Stimulated activated CD8-positive, alpha-beta memory T cell treated with anti-CD3 and anti-CD28 coated beads, Interleukin-7, amount 100 ng/mL, for 1 hour (primary cell): ENCODE measurements at places on chromosomes 1 and 21.

GRCh38 chr21:28068455-28069358 is 924.0 kb downstream of the LTN1 start:
- no peak for DNase-seq

GRCh38 chr1:119771016-119771415 is 2.3 kb upstream of the HMGCS2 start:
- DNase-seq = no peak

GRCh38 chr21:34973685-34974084 is 75.4 kb downstream of the RUNX1 start:
- no peak for DNase-seq

GRCh38 chr1:40606978-40607377 is 58.5 kb downstream of the RIMS3 start:
- no peak for DNase-seq

DNA sequence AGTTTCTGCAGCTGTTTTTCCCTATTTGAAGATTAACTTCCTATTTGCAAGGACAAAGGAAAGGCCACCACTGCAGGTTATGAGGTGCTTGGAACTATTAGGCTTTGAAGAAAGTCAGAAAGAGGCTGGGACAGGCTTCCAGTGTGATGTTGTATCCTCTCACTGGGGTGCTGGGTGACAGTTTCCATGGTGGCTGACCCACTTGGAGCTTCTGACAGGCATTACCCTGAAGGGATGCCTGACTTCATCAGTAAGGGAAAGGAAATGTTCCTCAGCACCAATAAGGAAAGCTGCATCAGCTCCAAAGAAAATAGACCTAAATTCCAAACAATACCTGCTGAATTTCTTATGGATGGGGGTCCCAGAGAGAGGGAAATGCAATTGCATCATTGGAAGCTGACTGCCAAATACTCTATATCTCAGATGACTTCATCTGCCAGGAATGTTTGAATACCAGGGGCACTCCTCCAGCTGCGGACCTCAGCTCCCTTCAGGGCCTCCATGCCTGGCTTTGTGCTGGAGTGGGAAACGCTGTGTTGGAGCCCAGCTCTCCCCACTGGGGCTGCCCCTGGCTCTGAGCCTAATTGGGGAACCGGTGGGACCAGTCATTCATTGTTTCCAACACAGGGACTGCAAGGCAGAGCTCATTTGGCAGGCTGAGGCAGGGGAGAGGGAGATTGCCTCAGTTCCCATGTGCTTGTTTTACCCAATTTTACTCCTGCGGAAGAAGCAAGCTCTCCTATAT is 76.6 kb downstream of the RGL1 start:
- DNase-seq = no peak

- DNase-seq = no peak
These were observed 17.6 kb downstream of the INTS3 start for GRCh38 chr1:153745417-153745816.

- no peak for DNase-seq
These were observed 303.8 kb downstream of the TM2D1 start for GRCh38 chr1:61420909-61421835.

DNA sequence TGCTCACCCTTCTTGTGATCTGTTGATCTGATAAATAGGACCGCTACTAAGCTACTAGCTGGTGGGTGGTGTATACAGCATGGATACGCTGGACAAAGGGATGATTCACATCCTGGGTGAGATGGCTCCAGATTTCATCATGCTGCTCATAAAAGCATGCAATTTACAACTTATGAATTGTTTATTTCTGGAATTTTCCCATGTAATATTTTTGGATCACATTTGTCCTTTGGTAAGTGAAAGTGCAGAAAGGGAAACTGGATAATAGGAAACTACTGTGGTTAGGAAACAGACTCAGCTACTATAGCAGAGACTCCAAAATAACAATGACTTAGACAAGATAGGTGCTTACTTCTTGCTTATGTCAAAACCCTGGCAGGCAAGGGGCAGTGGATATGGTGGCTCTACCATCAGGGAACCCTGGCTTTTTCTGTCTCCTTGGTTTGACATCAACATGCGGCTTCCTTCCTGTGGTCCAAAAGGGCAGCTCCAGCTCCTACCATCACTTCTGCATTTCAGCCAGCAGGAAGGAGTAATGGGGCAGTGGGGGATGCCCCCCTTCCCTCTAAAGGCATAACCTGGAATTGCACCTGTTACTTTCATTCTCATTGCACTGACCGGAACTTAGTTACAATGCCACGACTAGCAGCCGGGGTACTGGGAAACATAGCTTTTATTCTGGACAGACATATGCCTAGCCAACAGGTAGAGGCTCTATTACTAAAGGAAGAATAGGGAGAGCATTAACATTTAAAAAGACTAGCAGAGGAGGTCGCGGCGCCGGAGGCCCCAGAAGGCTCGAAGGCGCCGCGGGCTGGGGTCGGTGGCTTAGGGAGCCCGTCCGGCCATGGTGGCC is 13.8 kb upstream of the AK2 start:
- DNase-seq = no peak

DNA sequence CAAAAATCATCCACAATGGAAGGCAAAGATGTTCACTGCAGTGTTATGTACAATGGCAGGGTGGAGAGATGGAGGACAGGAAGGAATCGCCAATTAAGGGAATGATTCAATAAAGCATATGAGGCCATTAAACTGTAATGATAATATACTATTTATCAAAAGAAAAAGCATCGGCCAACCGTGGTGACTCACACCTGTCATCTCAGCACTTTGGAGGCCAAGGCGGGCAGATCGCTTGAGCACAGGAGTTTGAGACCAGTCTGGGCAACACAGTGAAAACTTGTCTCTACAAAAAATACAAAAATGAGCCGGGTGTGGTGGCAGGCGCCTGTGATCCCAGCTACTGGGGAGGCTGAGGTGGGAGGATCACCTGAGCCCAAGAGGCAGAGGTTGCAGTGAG is 89.1 kb downstream of the SSBP3 start:
- DNase-seq = no peak

DNA sequence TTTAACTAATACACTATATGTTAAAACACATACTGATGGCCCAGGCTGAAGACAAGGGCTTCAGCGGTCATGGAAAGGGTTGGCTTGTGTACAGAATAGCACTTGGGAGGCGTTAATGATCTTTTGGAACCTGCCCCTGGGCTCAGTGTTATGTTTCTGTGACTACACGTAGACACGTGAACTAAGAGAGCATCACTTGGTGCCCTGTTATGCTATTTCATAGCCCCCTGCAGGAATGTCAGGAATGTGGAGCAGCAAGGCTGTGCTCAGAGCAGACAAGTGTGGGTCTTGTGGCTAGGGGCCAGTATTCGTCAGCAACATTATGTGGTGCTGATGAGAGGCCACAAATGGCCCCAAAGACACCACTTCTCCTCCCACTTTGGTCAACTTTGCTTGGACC is 132.4 kb downstream of the MAP3K21 start:
- no peak for DNase-seq

GRCh38 chr21:32641710-32642698 is 29.8 kb upstream of the CFAP298 start:
- no peak for DNase-seq

DNA sequence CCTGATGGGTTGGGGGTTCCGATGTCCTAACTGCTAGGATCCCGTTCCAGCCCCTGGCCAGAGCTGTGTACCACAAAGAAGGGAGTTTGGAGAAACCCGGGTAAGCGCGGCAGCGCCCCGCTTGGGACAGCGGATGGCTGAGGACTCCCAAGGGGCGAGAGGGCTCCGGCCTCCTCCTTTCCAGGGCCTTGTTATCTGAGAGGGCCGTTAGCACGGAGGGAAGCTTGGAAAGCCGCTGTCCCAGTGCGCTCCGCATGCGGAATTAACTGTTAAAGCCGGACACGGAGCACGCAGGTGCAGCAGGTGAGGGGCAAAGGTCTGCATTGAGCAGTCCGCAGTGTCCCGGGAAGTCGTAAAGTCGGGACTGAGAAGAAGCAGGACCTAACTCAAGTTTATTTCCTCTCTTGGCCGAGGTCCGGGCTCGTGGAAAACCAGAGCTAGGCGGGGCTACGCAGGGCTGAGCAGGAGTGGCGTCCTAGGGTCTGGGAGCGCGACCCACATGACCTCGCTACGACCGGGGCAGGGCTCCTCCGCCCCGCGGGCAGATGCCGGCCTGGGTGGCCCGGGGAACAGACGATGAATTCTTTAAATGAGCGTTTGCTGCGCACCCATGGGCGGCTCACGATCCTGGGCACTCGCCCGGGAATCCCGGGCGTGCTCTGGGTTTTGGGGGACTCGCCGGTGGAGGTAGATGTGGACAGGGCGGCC is 4.5 kb downstream of the LHX4 start:
- DNase-seq = no peak

GRCh38 chr1:110255392-110255787 is 45.3 kb downstream of the KCNC4 start:
- DNase-seq = no peak

DNA sequence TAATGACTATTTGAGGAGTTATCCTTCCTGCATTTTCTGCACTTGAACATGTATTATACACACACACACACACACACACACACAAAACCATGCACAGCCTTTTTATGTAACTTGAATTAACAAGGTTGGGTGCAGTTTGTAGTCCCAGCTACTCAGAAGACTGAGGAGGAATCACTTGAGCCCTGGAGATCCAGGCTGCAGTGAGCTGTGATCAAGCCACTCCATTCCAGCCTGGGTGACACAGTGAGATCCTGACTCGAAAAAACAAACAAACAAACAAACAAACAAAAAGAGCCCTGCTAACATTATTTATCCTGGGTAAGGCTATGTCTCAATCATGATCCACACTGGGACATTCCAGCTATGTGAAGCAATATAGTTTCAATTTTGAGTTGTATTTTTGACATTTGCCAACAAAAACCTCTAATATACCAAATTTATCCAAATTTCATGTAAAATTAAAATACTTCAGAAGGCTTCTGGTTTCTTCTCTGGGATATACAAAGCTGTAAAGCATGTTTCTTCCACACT is 156.8 kb downstream of the NTPCR start:
- no peak for DNase-seq

GRCh38 chr1:228697207-228698016 is 37.9 kb upstream of the RHOU start:
- no peak for DNase-seq

DNA sequence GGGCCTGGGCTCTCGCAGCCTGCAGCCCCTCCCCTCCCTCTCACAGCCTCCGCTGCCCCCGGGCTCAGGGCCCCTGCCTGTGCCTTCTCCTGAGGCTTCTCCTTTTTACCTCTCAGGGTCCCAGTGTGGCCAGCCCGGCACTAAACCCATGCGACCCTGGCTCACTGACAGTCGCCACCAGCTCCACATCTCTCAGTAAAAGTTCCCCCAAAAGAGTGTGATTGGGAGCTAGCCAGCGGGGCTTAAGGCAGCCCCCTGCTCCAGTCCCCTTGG is 26.6 kb downstream of the PDE9A start:
- no peak for DNase-seq

- peak; percentile 10 for DNase-seq
These were observed 44.9 kb upstream of the CYP2J2 start for GRCh38 chr1:59971464-59971911.

- DNase-seq = no peak
These were observed 510.0 kb downstream of the USP25 start for GRCh38 chr21:16239659-16240265.

GRCh38 chr1:158506369-158506987 is 34.5 kb downstream of the OR10R2 start:
- peak; percentile 3 for DNase-seq

DNA sequence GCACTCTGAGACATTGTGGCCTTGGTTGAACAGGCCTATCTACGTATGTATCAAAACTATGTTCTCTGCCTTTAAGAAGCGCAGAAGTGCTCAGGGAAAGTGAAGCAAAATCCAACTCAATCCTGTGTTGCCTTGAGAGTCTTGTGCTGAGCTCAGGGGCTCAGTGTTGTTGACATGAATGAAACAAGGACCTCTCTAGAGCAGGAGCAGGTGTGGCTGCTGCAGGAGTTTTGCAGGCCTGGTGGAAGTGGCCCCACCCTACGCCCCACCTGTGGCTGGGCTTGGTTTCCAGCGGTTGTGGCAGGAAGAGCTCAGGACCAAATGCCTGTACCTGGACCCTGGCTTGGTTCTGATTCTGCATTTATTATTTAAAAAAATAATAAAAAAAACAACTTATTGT is 20.9 kb downstream of the CA6 start:
- DNase-seq = no peak

DNA sequence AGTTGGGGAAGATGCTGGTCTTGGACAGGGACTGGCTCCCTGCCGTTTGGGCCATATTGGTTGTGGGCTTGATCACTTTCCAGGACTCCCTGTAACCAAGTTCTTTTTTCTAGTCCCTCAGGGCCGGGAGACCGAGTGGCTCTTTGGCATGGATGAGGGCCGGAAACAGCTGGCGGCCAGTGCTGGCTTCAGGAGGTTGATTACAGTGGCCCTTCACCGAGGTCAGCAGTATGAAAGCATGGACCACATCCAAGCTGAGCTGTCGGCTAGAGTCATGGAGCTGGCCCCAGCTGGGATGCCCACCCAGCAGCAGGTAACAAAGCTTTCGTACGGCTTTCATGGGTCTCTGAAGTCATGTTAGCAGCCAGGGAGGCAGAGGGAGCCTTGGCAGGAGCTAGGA is 4.3 kb downstream of the METTL13 start:
- no peak for DNase-seq

DNA sequence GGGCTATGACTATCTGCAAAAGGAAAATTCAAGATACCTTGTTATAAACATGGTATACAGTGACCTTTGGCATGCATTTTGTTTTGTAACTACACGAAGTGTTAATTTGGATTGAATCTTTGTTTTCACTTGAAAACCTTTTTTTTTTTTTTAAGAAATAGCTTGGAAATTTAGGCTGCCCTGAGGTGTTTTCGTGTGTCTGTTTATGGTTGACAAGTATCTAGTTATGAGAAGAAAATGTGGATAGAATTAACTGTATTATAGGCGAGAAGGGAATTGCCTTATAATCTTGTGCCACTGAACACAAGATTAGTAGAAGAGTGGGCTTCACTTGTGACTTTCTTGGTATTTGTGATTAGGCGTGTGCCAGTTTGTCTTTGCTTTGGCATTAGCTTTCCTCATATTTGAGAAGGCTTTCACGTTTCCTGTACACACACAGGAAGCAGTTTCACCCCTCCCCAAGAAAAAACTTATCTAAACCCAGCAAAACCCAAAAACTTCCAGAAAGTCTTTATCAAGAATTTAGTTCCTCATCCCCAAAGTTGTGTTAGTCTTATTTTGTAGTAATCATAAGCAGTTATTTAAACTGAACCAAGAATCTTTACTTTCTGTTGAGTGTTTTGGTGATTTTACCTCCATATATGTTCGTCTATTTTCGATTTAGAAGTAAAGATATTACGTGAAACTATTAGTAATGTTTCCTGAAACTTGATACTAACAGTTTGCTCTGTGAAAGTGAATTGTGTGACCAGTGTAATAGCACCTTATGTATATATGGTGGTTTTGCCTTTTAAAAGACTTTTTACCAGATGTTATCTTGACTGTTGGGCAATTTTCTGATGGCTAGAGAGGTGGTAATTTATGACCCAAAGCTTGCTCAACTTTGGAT is 3.8 kb downstream of the DYRK1A start:
- DNase-seq = no peak

GRCh38 chr1:183106166-183106565 is 79.9 kb upstream of the LAMC2 start:
- DNase-seq = no peak

GRCh38 chr1:56355422-56355821 is 223.9 kb downstream of the PLPP3 start:
- DNase-seq = no peak

GRCh38 chr1:26538480-26539412 is 9.2 kb downstream of the RPS6KA1 start:
- DNase-seq = no peak
